ENCODE measurements at places on chromosomes 12 and 14.

DNA sequence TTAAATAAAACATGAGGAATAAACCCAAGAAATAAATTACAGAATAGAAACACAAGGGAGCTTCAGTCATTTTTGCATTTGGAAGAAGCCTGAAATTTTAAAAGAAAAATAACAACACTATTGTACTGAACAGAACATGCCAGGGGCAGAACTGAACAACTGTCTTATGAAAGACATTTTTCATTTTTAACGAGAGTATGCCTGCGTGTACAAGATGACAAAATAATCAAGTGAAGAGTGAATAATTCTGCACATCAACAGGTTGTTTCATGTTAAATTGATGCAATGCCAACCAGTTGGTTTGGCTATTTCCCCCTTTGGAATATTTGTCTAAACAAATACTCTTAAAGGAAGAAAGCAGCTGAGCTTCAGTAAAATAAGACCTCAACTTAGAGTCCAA lies 103.3 kb upstream of the BTG1 start:
- DNase-seq, result no peak

- no peak for DNase-seq
Measured at GRCh38 chr12:111720457-111720856, 34.6 kb downstream of the ACAD10 start.

GRCh38 chr12:123997033-123997822 lies 24.2 kb downstream of the ZNF664 start:
- no peak for DNase-seq

- no peak for DNase-seq
Measured at GRCh38 chr12:50043854-50044253, 13.5 kb upstream of the ASIC1 start.

DNA sequence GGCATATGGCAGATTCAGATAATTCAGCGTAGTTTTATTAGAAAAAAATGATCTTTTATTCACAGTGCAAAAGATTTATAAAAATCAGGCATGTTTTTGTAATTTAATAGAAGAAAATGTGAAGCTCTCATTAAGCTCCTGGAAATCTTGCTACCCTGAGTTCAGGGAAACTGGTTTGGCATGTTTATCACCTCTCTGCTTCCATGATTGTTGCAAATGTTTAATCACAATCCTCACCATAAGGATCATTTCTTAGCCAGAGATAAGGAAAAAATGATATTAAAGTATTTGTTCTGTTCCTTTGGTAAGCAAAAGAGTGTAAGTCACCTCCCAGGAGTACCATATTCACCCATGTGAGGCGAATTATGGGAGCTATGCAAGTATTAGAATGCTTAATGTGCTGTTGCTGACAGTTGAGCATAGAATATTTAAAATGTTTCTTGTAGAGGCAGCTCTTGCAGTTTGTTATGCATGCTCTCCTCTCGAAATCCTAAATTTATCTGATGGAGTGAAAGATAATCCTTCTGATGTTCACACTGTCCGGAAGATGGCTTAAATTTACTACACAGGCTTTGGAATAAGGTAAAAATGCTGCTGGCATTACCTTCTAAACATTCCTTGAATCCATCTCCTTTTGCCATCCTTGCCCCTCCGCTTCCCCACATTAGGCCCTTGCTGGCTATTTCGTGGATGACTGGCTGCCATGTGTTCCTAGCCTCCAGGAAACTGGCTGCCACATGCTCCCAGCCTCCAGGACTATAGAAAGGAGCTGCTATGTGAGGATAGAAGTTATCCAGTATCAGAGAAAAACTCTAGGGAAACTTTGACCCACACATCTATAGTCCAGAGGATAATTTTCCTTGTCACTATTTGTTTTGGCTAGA lies 115.8 kb upstream of the CCDC198 start:
- no peak for DNase-seq

GRCh38 chr14:51521764-51522163 lies 129.9 kb upstream of the FRMD6 start:
- peak; percentile 48 for DNase-seq

GRCh38 chr12:24482882-24483604 lies 465.9 kb downstream of the BCAT1 start:
- DNase-seq, result no peak

DNA sequence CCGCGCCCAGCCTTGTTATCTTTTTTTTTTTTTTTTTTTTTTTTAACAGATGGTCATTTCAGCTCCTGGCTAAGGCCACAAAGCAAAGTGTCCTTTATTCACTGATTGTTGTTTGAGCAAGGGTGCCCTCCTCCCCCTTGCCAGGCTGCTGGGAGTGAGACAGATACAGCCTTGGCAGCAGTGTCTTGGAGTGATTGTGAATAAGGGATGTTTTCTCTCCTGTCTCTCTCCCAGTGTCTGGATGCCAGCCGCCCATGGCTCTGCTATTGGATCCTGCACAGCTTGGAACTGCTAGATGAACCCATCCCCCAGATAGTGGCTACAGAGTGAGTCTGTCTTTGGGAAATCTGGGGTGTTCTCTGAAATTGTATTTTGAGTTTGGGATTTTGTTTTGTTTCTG lies 28.7 kb downstream of the FNTB start:
- no peak for DNase-seq

- no peak for DNase-seq
Measured at GRCh38 chr14:105220699-105221597, 27.4 kb upstream of the BTBD6 start.

GRCh38 chr12:68934392-68934791 lies 1.4 kb upstream of the CPM start:
- no peak for DNase-seq
